ENCODE measurements at places on chromosomes 6 and 20.

- DNase-seq, result no peak
These were observed 655.0 kb downstream of the COL12A1 start for GRCh38 chr6:74550821-74551220.

DNA sequence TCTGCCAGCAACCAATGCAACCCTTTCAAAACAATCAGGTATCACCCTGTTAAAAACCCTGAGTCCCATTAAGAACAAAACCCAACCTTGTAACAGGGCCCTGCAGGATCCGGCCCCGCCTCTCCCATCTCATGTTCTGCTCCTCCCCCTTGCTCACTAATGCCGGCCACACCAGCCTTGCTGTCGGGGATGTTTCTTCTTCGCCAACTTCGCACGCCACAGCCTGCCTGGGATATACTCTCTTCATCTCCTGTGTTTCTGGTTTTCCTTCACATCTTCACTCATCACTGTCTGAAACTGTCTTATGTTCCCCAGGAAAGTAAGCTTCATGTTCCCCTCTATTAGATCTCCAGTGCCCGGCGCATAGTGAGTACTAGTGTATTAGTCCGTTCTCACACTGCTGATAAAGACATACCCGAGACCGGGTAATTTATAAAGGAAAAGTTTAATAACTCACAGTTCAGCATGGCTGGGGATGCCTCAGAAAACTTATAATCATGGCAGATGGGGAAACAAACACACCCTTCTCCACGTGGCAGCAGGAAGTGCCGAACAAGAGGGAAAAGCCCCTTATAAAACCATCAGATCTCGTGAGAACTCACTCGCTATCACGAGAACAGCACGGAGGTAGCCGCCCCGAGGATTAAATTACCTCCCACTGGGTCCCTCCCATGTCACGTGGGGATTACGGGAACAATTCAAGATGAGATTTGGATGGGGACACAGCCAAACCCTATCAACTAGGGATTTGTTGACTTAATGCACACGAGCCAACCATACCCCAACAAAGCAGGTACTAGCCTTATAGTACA lies 5.1 kb downstream of the TP53RK start:
- no peak for DNase-seq

DNA sequence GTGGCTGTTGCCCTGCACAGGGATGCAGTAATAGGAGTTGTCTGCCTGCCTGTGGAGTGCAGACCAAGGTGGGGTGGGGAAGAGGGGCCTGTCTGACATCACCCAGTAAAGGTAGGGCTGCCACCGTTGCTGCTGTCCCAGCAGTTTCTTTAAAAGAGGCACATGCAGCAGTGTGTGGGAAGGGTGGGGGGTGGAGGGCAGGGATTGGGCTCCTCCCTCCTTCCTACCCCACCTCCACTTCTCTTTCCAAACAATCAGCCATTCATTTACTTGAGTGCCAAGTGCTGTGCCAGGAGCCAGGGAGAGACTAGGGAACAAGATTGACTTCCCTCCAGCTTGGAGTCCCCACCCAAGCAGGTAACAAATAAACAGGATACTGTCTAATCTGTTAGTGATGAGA lies 66.8 kb upstream of the MYL9 start:
- DNase-seq, result no peak

DNA sequence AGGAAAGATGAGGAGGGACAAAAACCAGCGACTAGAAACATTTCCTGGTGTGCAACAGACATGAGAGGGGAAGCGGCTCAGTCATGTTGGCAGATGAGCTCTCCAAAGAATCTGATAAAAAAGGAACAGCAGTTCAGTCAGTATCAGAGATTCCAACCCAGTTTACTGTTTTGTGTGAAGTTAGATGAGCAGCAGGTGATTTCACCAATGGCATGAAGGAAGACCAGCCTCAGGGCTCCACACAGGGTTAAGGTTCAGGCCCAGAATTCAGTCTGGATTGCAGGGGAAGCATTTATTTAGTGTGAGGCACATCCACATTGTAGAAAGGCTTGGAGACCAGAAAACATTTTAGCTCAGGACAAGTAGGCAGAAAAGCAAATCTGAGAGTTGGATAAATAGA lies 317.8 kb downstream of the C6orf118 start:
- DNase-seq, result no peak

- DNase-seq, result no peak
These were observed 57.1 kb downstream of the ITCH start for GRCh38 chr20:34420146-34420545.

- no peak for DNase-seq
These were observed 45.2 kb downstream of the NUDT3 start for GRCh38 chr6:34347303-34347702.

DNA sequence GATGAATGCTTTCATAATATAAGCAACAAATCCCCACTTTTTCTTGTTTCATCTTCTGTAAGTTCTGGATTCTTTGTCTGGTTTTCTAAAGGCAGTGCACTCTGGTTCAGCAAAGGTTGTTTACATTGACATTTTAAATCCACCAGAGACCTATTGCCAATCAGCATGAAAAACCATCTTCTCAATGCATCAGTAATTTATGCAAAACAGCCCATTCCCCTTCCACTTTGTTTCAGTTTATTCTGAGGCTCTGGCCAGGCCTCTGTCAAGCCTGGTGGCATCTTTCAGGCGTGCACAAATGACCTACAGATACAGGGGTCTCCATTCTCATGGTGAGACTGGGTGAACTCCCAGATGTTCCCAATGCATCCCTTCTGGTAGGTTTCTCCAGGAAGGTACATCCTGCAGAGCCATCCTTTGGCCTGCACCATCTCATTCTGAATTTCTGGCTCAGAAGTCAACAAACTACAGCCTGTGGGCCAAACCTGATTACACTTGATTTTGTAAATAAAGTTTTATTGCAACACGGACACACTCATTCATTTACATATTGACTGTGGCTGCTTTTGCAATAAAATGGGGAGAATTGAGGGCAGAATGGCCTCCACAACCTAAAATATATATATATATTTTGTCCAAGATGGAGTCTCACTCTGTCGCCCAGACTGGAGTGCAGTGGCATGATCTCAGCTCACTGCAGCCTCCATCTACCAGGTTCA lies 405.4 kb downstream of the PREX1 start:
- no peak for DNase-seq

DNA sequence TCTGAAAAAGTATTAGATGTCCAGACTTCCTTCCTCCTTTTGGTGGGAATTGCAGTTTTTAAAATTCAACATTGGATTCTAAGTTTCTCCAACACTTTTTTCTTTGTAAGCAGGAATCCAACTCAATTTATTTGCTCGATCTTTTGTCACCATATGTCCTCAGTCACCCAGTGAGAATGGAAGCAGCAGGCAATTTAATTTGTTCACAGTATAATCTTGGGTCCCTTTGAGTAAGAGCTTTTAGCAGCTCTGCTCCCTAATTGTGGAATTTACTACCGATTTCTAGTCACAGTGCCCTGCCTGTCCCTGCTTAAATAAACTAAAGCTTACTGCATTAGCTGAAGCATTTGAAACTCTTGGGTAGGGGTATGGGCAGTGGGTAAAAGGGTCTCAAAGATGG lies 98.6 kb downstream of the BTBD3 start:
- no peak for DNase-seq

GRCh38 chr6:45637611-45638257 lies 260.0 kb upstream of the SUPT3H start:
- no peak for DNase-seq

- DNase-seq, result no peak
These were observed 91.9 kb upstream of the TMEM30A start for GRCh38 chr6:75376347-75377024.

DNA sequence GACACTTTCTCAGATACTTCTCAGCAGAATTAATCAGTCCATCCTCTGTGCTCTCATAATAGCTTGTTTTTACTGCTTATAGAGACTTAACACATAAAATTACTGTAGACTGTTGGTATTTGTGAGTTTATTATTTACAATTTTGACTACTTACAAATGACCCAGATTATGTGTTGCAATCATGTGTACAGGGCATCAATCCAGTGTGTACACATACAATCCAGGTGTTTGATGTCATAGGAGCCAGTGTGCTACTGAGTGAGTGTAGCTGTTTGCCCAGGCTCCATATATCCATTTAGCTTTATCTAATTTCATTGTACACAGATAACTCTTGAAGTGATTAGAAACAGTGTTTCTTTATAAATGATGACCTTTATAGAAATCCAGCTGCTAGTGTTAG lies 31.3 kb downstream of the TRMT11 start:
- DNase-seq, result no peak

DNA sequence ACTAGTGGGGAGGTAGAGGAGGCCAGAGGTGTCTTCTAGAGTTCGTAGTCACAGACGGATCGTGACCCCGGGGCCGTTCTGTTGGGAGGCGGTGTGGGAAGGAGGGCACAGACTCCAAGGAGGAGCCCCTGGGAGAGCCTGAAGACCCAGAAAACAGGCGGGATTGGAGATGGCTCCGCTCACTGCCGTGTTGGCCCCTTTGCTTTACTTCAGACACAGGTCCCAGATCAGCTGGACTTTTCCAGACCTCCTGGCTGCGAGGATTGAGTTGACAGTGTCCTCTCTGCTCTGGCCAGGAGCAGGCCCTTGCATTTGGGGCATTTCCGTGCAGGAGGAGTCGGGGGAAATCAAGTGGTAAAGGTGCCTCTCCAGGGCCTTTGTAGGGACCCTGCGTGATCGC lies 112.9 kb downstream of the ARMC2 start:
- DNase-seq, result no peak

- no peak for DNase-seq
These were observed 184.4 kb downstream of the PRL start for GRCh38 chr6:22112461-22112860.

- DNase-seq, result no peak
These were observed 54.2 kb downstream of the REV3L start for GRCh38 chr6:111428811-111429210.

- no peak for DNase-seq
These were observed 47.0 kb upstream of the GCLC start for GRCh38 chr6:53591873-53592272.

DNA sequence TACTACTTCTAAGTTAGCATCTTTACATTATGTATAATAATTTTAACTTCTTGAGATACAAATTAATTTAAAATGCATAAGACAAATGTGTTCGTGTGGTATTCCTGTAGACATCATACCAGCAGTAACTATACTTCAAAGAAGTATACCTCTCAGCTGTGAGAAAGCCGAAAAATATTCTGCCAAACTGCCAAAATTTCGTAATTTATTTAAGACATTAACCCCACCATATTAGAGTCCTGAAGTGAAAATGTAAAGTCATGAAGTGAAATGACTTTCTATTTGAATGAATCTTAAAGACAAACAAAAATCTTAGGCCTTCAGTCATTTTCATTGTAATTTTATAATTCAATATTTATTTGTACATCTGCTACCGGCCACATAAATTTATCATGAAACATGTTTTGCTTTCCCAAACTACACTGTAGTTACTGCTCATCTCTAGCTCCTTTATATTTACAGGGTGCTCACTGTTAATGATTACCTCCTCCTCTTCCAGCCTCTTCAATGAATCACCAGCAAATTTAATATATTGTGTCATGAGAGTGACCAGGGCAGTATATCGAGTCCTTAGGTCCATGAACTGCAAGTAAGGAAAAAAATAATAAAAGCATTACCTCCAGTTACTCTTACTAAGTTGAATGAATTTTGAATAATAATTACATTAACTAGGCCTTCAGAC lies 18.5 kb downstream of the DST start:
- no peak for DNase-seq

- DNase-seq, result no peak
These were observed 29.6 kb downstream of the CRYBG1 start for GRCh38 chr6:106390088-106390487.

- DNase-seq, result no peak
These were observed 86.4 kb downstream of the MAP3K7 start for GRCh38 chr6:90500458-90500857.

- no peak for DNase-seq
These were observed 215.0 kb downstream of the THBS2 start for GRCh38 chr6:169038691-169039090.

DNA sequence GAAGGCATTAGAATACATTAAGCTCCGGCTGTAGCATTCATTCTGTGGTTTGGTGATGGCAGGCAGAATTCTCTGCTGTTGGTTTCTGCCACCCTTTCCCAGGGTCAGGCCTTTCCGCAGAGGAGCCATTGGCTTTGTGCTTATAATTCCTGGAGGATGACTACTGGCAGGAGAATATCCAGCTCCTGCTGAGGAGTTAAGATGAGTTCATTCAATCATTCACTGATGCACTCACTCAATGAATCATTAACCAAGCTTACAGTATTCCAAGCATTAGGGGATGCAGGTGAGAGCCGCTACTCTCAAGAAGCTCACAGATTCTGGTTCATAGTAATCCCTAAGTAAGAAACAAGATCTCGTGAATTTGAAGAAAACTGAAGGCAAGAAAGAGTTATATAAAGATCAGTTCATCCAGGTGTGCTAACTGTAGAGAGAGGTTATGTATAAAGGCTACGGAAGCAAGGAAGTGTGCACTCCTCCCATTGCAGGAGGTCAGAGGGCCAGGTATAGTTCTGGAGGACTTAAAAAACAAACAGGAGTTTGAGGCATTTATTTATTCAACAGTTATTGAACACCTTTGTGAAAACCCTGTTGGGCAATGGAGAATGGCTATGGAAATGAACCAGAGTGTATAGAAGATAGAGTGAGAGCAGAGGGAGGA lies 75.5 kb downstream of the HMGN3 start:
- DNase-seq, result no peak

GRCh38 chr6:44052419-44053023 lies 74.7 kb downstream of the MRPL14 start:
- no peak for DNase-seq

DNA sequence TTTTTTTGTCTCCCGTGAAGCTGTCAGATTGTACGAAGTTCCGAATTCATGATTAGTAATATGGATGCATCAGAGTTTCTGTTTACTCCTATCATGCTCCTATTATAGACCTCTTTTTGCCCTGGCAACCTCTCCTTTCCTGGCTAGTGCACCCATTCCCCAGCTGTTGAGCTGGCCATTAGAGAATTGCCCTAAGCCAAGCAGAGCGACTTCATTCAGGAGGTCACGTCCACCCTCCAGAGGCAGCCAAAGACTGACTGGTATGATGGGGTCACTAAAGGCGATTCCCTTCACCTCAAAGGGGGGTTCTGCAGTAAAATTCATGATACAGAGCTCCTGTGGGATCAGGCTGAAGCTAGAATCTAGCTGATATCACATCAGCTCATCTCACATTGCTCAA lies 351.9 kb downstream of the BTBD3 start:
- no peak for DNase-seq

DNA sequence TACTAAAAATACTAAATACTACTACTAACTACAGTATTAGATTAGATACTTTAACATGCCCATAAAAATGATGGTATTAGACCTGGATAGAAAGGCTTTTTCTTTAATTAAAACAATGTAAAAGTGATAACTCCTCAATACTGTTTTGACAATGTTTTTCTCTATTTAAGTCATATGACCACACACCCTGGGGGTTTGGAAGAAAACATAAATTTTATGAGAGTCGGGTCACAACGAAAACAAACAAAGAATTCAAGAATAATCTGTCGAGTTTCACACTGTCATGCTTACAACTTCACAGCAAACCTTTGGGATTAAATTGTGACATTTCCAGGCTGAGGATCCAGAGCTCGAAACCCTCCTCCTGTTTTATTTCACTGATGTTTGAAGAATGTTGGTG lies 107.4 kb upstream of the SOX4 start:
- DNase-seq, result no peak

- no peak for DNase-seq
These were observed 163.6 kb upstream of the CENPW start for GRCh38 chr6:126176282-126176681.

GRCh38 chr6:37655666-37656065 lies 42.0 kb downstream of the MDGA1 start:
- no peak for DNase-seq
